ENCODE measurements at places on chromosomes 6 and 20.
A peak's percentile ranks its signal among the peaks of the same experiment; 100 is the strongest.

GRCh38 chr6:44016131-44016870 is 111.0 kb downstream of the MRPL14 start:
- DNase-seq: no peak

- DNase-seq: no peak
Measured at GRCh38 chr6:129508477-129509145, 201.4 kb downstream of the ARHGAP18 start.

DNA sequence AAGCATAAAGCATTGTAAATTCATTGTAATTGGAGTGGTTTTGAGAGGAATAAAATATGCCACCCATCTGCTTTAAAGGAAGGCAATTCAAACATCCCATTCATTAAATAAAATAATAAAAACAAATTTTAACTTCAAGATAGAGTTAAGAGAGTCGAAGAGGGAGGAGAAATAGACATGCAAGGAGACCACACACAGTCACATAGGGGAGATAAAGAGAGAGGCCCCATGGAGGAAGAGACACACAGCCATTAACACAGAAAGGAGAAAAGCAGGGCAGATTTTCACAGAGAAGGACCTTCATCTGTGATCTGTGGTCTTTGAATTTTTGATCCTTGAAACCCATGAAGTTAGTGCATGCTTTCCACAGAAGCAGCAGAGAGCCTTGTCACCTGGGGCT is 214.3 kb upstream of the TCF21 start:
- DNase-seq: no peak

DNA sequence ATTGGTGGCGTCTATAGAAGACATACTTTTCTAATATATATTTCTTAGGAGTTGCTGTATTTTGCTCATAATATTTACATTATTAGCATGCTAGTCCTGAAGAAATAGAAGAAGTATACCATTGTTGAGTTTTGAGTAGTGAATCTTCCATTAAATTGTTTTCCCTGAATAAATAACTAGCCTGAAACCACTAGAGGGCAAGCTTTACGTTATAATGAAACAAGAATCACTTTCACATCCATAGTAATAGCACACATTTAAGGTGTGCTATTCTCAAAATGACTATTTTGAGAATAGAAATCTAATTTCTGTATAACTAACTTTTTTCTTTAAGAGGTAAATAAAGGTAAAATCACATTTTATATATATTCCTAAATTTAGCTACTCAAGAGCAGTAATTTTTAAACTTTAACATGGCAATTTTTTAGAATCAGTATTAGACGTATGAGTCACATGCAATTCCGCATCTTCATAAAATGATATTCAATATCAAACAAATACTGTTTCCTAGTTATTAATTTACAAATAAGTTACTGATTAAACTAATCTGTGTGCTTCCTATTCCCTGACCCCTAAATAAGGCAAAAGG is 213.2 kb upstream of the MANEA start:
- no peak for DNase-seq

GRCh38 chr6:54085047-54085446 is 26.2 kb upstream of the MLIP start:
- DNase-seq: no peak

DNA sequence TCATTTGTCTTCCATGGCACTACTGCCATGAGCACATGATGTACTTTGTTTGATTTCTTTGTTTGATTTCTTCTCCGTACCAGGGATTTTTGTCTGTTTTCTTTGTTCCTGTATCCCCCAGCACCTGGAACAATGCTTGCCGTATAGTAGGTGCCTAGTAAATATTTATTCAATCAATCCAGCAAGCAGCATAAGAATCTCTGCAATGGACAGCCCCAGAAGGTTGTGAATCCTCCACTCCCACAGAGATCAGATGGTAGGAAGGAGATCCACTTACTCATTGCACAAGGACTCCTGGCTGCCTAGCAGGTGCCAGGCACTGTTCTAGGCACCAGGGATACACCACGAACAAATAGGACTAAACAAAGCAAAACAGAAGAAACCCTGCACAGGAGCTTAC is 6.7 kb upstream of the SYNJ2 start:
- DNase-seq: no peak

- no peak for DNase-seq
Measured at GRCh38 chr6:14380901-14381828, 263.6 kb downstream of the CD83 start.

DNA sequence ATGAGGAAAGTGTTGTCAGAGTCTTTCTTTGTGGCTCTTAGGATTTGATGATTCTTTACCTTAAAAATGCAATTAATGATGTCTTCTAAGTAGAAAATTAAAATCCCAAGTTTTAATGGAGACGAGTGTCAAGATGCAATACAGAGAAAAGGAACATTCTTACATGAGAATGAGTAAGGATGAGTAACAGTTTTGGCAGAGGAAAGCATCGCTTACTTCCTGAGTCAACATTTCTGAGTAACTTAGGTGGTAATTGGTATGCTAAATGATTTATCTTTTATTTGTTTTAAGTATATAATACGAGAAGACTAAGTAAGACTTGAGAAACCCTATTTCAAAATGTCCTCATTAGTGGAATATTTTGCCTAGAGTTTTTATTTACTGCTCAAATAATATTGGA is 101.3 kb downstream of the RTN4IP1 start:
- DNase-seq: no peak

DNA sequence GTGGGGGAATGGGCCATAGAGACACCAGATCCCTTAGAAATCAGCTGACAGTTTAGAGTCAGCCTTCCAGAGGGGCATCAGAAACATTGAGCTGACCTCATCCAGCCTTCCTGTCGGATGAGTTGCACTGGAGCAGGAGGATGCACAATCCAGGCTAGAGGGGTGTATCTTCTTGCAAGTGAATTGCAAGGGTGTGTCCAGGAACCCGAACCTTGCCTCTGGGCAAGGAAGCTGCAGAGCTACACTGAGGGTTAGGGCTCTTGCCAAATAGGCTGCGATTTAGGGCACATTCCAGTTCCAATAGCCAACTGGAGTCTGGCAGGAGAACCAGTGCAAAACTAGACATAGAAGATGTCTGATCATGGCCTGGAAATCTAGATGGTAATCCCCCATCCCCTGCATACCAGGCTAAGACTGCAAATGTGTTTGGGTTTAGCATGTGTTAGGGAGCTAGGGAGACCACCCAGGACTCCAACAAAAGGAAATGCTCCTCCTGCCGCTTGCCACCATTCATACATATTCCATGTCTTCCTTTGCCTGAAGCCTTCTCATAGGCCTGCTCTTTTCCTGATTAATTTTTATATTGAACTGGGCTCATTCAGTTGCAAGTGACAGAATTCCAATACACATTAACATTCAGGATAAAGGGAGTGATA is 6.3 kb upstream of the UTRN start:
- DNase-seq: no peak

- no peak for DNase-seq
Measured at GRCh38 chr6:44012078-44012493, 115.2 kb downstream of the MRPL14 start.

DNA sequence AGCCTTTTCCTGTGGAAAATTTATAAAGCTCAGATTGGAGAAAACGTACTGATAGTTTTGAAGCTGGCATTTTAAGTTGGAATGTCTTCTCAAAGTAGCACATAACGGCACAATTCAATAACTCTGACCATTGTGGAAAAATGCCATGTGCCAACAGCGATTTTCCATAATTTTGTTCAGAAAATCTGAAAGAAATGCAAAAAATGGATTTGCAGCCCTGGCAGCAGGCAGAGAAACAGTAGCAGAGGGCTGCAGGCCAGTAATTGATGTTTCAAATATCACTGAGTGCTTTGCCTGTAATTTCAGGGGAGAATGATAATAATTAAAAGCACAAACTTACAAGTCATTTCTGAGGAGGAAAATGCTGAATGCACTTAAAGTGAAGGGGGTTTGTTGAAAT is 507.4 kb downstream of the MAFB start:
- no peak for DNase-seq

DNA sequence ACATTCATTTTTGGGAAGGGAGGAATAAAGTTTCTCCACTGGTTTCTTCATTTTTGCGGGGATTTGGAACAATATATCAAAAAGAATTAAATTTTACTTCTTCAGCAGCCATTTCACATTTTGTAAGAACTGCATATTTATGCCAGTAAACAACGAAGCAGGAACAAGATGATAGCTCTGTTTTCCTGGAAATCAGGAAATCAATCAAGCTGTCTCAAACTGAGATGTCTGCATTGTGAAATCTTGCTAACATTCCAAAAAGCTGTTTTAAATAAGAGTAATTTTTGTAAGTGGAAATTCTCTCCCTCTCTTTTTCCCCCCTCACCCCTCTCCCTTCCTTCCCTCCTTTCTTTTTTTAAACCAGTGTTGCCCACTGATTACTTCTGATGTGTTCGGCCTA is 20.0 kb downstream of the MAPK13 start:
- DNase-seq: no peak

DNA sequence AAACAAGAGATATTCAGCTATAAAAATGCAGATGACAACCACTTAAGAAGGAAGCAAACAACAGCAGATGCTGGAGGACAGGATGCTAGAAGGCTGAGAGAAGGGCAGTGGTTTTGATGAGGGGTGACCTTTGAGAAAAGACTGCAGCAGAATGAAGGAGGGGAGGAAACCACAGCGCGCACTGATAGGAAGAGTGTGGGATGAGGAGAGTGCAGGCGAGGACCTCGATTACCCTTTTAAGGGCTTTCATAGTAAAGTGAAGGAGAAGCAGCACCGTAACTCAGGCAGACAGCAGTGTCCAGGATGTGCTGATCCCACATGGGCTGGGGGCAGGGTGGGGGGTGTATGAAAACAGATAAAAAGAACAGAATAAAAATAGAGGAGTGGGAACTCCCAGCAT is 19.2 kb downstream of the ZBTB2 start:
- peak; percentile 59 for DNase-seq

DNA sequence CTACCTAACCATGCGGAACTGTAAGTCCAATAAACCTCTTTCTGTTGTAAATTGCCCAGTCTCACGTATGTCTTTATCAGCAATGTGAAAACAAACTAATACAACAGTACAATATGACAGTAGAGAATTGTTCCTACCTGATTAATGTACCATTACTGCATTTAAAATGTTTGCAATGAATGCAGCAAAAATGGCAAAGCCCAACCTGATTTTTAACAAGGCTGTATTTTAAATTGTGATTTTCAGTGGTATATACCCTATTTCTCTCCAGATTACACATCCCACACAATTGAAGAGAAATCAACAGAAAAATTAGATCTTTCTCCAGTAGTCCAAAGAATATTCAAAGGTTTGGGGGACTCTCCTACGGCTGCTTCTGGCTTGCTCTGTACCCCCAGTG is 3.3 kb upstream of the PCSK2 start:
- DNase-seq: no peak

Measured in activated CD8-positive, alpha-beta memory T cell treated with anti-CD3 and anti-CD28 coated beads for 24 hours (primary cell).